ENCODE measurements at places on chromosomes 13 and 19. TPM values are rescaled to one million over a fixed set of nuclear protein-coding genes. Genes with fewer than 3 reads are reported as not detected.

Gene ZNF729
- polyA plus RNA-seq, result not detected

Gene LRP3
- polyA plus RNA-seq, result 78.4 TPM

Gene CAMSAP3
- polyA plus RNA-seq, result 22.5 TPM

Gene MUC16
- polyA plus RNA-seq, result not detected

Gene ZSCAN1
- 7.9 TPM for polyA plus RNA-seq

Gene TMEM238
- polyA plus RNA-seq, result not detected

Gene SOX1
- 18.5 TPM for polyA plus RNA-seq

Gene DNAAF3
- 0.38 TPM for polyA plus RNA-seq

Gene DENND1C
- polyA plus RNA-seq, result not detected

Gene MAST1
- 105 TPM for polyA plus RNA-seq

Gene RNF17
- not detected for polyA plus RNA-seq

Gene CEACAM1
- polyA plus RNA-seq, result 0.12 TPM

Gene TNFSF13B
- polyA plus RNA-seq, result 0.50 TPM

Gene ANKLE1
- polyA plus RNA-seq, result 9.3 TPM

Gene KIR2DL3
- not detected for polyA plus RNA-seq

Gene KLK3
- polyA plus RNA-seq, result not detected

Gene ZGLP1
- polyA plus RNA-seq, result 45.2 TPM

Gene SCAMP4
- polyA plus RNA-seq, result 13.3 TPM

Gene ACP7
- not detected for polyA plus RNA-seq

Gene IGFL2
- not detected for polyA plus RNA-seq

Gene EBI3
- polyA plus RNA-seq, result not detected

Gene FDX2
- polyA plus RNA-seq, result 52.6 TPM

Gene NCR1
- polyA plus RNA-seq, result not detected

Gene CGB8
- polyA plus RNA-seq, result not detected

Gene CEACAM4
- polyA plus RNA-seq, result not detected

Gene FXYD7
- polyA plus RNA-seq, result 35.7 TPM

Gene ZNF8
- 5.5 TPM for polyA plus RNA-seq

Gene CCL25
- polyA plus RNA-seq, result 1.9 TPM

Gene KCNJ14
- polyA plus RNA-seq, result 1.6 TPM

Gene TPTE2
- polyA plus RNA-seq, result 1.0 TPM

Gene HSH2D
- not detected for polyA plus RNA-seq

Gene MBD3L2
- polyA plus RNA-seq, result not detected

Gene NOTCH3
- 0.21 TPM for polyA plus RNA-seq

Gene SYCN
- polyA plus RNA-seq, result not detected

Gene C19orf81
- polyA plus RNA-seq, result 28.3 TPM

Gene FBXO27
- 2.7 TPM for polyA plus RNA-seq

Gene TEX26
- not detected for polyA plus RNA-seq

Gene SLC8A2
- polyA plus RNA-seq, result 14.1 TPM

Gene PEG3
- polyA plus RNA-seq, result not detected

Gene GJA3
- polyA plus RNA-seq, result not detected
